ENCODE measurements at places on chromosomes 2 and 18. TPM values are rescaled to one million over a fixed set of nuclear protein-coding genes. Genes with fewer than 3 reads are reported as not detected.

Gene ERMN
- total RNA-seq: 2.7 TPM

Gene MRO
- not detected for total RNA-seq

Gene IL1R2
- total RNA-seq: 0.50 TPM

Gene HNMT
- not detected for total RNA-seq

Gene GATA6
- not detected for total RNA-seq

Gene KIAA2012
- not detected for total RNA-seq

GRCh38 chr2:171247741-171248662, 87.3 kb upstream of the TLK1 start:
- peak; percentile 56 for DNase-seq

DNA sequence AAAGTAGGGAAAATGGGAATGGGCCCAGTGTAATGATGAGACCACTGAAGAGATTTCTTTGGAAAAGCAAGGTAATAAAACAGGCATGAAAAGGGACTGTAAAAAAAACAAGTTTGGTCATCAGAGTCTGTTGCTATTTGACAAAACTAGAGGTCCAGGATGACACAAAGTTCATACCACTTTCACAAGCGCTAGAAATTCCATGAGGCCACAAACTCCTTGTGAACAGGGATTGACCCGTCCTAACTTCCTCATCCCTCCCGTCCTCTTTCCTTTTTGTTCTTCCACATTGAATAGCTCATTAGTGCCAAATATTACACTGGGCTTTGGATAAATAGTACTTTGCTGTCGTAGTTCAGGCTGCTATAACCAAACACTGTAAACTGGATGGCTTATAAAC, 188.8 kb upstream of the EPC2 start:
- DNase-seq: no peak

Gene TFCP2L1
- total RNA-seq: 0.02 TPM

DNA sequence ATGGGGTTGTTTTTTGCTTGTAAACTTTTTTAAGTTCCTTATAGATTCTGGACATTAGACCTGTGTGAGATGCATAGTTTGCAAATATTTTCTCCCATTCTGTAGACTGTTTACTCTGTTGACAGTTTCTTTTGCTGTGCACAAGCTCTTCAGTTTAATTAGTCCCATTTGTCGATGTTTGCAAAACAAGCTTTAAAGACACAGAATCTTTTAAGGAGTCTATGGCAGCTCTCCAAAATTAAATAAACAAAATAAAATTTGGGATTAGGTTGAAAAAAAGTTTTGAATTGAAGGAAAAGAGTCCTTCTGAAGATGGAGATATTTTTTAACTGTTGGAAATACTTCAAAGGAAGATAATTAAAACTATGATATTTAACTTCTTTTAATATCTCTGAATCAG, 88.8 kb downstream of the MAP3K20 start:
- DNase-seq: no peak

DNA sequence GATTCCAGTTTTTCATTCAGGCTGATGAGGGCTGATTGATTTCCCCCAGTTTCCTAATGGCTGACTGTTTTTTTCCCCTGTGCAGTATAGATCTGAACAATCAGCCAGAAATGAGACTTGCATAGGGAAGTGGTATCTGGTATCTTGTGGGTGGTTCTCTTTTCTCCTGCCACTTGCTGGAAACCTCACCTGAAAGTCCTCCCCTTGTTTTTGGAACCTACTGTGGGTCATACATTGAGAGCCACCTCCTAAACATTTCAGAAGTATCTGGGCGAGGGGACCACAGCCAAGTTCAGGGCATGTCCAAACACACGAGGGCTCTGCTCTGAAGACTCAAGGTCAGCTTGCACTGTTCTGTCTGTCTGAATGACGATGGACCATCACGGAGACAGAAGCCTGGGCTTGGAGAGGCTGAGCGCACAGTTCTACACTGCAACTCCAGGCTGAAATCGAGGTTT, 19.3 kb downstream of the ALPK2 start:
- no peak for DNase-seq

Gene FLACC1
- total RNA-seq: 4.4 TPM

Gene TRIM43
- not detected for total RNA-seq

- DNase-seq: no peak
These were observed 130.6 kb downstream of the ATP9B start for GRCh38 chr18:79199691-79200374.

DNA sequence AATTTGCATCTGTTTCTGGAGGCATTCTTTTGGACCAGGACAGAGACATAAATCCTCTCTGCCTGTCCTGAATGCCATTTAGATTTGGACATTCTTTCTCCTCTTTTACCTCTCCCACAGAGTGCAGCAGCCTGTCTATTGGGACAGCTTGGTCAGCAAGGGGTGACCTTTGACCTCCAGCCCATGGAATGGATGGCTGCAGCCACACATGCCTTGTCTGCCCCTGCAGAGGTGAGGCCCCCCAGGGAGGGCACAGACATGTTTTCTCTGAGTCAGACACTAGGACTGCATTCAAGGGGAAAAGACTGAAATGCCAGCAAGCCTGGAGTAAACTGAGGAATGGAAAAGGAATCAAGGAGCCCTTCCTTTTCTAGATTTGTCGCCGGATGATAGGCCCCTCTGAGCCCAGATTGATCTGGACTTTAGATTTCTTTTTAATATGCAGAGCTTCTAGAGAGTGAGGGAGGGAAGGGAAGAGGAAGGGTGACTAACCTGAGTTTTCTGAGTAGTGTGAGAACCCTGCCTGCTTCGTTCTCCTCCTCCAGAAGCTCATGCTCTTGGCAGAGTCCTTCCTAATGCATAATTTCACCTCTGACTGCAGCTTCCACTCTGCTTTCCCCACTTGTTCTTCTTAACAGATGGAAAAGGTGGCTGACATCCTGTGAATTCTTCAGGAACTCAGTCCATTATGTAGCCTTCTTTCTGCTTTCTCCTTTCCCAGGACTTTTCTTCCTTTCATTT, 16.1 kb upstream of the TTLL4 start:
- no peak for DNase-seq

Gene AKAIN1
- total RNA-seq: not detected

GRCh38 chr2:63432373-63432772, 155.9 kb downstream of the WDPCP start:
- DNase-seq: no peak

- DNase-seq: no peak
These were observed 91.9 kb upstream of the FN1 start for GRCh38 chr2:215527736-215528135.

Gene GPBAR1
- total RNA-seq: 1.0 TPM

Gene PRSS56
- total RNA-seq: not detected

Gene MOGAT1
- total RNA-seq: not detected

Gene NETO1
- not detected for total RNA-seq

DNA sequence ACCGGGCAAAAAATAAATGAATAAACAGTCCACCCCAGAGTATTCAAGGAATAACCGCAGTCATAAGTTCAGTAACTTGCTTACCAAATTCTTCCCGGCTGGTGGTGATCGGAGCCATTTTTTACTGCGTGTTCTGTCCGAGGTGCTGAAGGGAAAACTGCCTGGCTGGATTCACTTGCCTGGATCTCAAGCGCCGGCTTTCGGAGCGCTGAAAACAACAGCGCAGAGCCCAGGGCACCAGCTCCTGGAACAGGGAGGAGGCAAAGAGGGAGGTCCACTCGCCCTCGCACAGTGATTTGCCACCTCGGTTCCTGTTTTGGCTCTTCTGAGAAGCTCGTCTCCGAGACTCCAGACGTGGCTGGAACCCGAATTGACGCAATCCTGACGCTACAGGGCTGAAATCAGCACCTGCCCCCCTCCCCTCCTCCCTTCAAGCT, at the start of gene SYT4:
TSS of gene SYT4 (minus strand) at position 327 of the 437 bp plus-strand sequence. CDS start at position 118, 209 bp downstream.
- no peak for DNase-seq

Gene NT5DC4
- not detected for total RNA-seq

GRCh38 chr2:190519975-190520767, 14.4 kb downstream of the NEMP2 start:
- DNase-seq: peak; percentile 21

All from activated CD4-positive, alpha-beta T cell treated with anti-CD3 and anti-CD28 coated beads, Interleukin-2, amount 10 ng/mL, durations not matched to agents 7 days and 5 days (primary cell).